Stimulated activated CD8-positive, alpha-beta memory T cell treated with anti-CD3 and anti-CD28 coated beads, Interleukin-12 subunit alpha, Interleukin-12 subunit beta, amount 100 ng/mL, for 1 hour (primary cell): ENCODE measurements at places on chromosomes 13 and 19.

DNA sequence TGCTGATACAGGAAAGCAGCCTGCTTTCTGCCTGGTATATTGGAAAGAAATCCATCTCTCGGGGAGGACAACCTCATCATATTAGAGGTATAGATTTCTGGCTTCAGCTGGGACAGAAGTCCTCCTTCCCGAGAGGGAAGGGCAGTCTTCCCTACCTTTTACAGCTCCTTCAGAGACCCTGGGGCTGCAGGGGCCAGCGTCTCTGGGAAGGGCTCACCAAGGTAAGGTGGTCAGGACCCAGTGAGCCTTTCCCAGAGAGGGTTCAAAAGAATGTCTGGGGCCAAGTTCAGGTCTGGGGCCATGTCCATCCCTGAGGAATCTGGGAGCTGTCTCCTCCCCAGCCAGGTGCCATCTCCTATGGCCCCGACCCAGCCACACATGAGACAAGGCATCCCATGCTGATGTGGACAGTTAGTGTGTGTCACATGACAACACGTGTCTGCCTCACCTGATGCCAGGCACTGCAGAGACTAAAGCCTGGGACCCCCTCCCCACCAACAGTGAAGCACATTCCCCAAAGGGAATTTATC lies 136.4 kb downstream of the URI1 start:
- no peak for DNase-seq

- no peak for DNase-seq
These were observed 435.6 kb upstream of the SLITRK5 start for GRCh38 chr13:87235621-87236020.

- DNase-seq = no peak
These were observed 248.5 kb downstream of the KCTD12 start for GRCh38 chr13:76637641-76638141.

DNA sequence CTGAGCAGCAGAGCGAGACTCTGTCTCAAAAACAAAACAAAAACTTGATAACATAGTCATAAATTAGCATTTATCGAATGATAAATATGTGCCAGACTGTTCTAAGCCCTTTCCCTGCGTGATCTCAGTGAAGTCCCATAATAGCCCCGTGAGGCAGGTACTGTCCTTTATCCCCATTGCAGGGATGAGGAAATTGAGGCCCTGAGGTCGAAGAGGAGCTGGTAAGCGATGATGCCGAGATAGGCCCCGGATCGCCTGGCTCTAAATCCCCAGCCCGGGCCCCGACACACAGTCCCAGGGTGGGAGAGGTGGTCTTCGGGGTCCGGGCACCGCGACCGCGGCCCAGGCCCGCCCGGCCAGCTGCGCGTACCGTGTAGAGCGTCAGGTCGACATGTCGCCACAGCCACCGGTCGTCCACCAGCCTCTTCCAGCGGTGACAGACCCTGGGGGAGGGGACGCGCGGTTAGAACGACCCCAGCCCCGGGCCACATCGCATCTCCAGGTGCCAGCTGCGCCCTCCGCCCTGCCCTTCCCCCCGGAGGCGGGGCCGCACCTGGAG lies 625 bp downstream of the FBXL12 start:
- DNase-seq = no peak

DNA sequence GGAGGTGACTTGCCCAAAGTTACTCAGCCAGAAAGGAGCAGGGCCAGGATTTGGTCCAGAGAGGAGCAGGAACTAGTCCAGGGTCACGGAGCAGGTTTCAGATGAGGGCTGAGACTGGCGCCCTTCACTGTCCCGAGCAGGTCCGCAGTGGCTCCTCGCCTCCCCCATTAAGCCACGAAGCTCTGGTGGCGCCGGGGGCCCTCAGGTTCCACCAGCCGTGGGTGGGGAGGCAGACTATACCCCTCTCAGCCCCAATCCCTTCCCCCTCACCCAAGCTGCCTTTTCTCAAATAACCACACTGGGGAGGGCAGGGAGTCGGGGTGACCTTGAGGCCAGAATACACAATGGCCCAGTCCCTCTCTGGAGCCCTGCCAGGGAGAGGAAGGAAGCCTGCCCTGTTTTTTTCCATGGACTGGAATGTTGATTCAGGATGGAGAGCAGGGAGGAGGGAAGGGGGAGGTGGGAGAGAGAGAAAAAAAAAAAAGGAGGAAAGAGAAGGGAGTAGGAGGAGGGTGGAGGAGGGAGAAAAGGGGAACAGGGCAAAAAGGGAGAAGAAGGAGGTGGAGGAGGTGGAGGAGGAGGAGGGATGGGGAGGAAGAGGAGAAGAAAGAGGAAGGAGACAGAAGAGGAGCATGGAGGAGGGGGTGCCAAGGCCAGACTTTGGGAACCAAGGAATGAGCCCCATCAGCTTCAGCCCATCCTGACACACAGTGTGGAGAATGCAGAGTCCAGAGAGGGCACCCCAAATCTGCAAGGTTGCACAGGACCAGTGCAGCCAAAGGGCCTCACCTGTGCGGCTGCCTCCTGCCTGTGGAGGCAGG lies 19.7 kb downstream of the CEACAM16 start:
- no peak for DNase-seq

DNA sequence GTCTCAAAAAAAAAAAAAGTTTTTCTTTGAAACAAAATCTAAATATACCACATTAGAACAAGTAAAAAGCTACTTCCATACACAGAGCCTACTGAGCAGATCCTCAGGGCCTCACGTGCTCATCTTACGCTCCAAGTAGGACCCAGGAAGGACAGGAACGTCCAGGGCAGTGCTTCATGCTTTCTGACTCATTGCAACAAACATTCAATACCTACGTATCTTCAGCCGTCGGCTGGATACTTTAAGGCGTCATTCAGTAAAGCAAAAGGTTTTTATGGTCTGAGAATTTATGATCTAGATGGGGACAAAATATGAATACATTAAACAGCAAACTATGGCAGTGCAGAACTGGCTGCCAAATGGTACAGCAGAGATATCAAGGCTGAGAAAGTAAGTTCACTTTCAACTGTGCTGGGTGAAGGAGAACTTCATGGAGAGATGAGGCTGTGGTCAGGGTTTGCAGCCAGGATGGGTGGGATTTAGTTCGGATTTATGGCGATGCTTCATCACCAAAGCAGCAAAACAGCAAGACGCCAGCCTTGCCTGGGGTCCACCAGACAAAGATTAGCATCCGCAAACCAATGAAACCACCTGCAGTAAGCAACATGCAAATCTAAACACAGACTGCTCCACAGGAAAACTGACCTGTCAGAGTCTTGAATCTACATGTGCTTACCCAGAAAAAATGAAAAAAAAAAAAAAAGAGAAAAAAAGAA lies 20.5 kb downstream of the CARS2 start:
- no peak for DNase-seq

- DNase-seq = no peak
These were observed 29.6 kb upstream of the TMEM255B start for GRCh38 chr13:113729187-113730019.

GRCh38 chr19:52007451-52007805 lies 583 bp downstream of the ZNF615 start:
- no peak for DNase-seq

DNA sequence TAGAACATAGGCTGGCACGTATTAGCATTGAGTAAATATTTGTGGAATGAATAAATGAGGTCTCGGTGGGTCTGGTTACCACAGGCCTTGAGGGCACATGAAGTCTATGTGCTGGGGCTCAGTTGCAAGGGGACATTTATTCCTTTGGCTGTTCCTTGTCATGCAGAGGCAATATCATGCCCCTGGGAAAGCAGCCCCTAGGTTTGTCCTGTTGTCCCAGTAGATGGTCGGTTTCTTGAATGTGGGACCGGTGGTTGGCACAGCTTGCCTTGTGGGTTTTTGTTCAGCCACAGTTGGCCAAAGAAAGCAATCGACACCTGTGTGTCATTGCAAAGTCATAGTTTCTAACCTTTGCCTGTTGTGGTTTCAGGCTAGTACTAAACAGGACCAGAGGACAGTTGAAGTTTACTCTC lies 24.7 kb upstream of the GPR183 start:
- DNase-seq = no peak

GRCh38 chr19:8320564-8321066 lies 560 bp downstream of the NDUFA7 start:
- DNase-seq = no peak
